T-helper 9 cell (primary cell): ENCODE measurements at places on chromosomes 5 and 9.

- no peak for DNase-seq
Measured at GRCh38 chr5:180119903-180120236, 48.3 kb upstream of the RNF130 start.

DNA sequence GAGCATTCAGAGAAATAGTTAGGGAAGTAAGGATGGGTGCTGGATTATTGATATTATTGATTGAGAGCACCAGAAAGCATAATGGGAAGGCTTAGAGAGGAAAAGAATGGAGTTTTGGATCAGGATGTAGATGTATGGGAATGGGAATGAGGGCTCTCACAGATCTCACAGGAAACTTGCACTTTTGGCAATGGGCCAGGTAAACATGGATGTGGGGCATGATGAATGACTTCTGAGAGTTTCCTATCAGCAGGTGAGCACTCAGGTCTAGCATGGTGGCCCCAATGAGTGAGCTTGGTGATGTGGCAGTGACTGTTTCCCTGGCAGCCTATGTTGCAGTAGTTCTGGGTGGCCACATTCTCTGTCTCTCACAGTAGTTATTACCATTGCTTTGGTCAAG, 283.8 kb downstream of the FBXL7 start:
- no peak for DNase-seq

- DNase-seq, result no peak
Measured at GRCh38 chr5:29079771-29080170, 2041.4 kb upstream of the CDH9 start.

- no peak for DNase-seq
Measured at GRCh38 chr5:155651-156410, 35.5 kb upstream of the LRRC14B start.

DNA sequence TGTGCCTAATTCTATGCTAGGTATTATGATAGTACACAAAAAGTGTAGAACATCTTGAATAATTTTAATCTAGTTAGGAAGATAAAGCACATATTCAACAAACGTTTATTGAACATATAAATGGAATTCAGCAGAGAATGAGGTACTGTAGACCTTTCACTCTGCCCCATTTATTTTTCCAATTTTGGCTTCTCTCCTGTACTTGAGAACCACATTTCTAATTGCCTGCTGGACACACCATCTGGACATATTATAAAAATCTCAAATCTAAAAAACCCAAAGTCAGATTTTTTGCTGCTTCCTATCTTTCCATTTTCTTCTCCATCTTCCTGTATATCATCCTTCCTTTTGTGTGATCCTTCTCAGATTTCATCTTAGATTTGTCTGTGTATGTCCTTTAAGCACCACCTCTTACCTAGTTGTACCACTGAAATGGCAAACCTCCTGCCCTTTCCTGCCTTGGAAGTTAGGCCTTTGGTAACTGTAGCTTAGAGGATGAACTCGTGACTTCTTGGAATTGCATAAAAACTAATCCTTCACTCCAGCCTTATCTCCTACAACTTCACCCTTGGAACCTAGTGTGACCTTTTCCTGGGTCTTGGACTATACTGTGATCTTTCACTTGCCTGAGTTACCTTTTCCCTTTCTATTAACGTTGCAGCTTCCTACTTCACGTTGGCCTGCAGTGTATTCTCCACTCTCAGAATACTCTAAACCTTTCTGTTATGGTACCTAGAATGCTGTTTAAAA, 8.8 kb downstream of the SLC26A2 start:
- no peak for DNase-seq

DNA sequence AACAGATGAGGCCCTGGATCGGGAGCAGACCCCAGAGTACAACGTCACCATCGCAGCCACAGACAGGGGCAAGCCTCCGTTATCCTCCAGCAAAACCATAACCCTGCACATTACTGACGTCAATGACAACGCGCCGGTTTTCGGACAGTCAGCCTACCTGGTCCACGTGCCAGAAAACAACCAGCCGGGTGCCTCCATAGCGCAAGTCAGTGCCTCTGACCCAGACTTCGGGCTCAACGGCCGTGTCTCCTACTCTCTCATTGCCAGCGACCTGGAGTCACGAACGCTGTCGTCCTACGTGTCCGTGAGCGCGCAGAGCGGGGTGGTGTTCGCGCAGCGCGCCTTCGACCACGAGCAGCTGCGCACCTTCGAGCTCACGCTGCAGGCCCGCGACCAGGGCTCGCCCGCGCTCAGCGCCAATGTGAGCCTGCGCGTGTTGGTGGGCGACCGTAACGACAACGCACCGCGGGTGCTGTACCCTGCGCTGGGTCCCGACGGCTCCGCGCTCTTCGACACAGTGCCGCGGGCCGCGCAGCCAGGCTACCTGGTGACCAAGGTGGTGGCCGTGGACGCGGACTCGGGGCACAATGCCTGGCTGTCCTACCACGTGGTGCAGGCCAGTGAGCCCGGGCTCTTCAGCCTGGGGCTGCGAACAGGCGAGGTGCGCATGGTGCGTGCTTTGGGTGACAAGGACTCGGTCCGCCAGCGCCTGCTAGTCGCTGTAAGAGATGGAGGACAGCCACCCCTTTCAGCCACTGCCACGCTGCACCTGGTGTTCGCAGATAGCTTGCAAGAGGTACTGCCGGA, 1.6 kb upstream of the PCDHGA11 start:
- DNase-seq, result no peak

DNA sequence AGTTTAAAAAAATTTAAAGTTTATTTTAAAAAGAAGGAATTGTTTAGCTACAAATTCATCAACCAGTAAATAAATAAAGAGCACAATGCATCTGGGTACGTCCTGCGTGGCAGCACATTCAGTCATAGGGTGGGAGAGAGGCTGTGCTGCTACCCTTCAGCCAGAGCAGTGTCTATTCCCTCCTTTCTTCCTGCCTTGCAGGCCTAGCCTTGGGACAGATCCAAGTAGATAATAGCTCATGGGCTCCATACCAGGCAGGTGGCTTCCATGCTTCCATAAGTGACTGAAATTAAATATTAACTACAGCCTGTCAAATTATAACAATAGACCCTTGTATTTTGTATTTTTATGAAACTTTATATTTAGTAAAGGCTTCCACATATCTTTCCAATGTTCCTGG, 408.3 kb upstream of the RGMB start:
- no peak for DNase-seq
